Brain (organoid and tissue), 16 donors: ENCODE measurements at places on chromosomes 13 and 19.
A peak's percentile ranks its signal among the peaks of the same experiment; 100 is the strongest.

- no peak for DNase-seq
Measured at GRCh38 chr19:45667620-45668341, at the start of gene GIPR. Gene GIPR (plus strand): TSS chr19:45668221. CDS start chr19:45669521, 1,300 bp downstream.

DNA sequence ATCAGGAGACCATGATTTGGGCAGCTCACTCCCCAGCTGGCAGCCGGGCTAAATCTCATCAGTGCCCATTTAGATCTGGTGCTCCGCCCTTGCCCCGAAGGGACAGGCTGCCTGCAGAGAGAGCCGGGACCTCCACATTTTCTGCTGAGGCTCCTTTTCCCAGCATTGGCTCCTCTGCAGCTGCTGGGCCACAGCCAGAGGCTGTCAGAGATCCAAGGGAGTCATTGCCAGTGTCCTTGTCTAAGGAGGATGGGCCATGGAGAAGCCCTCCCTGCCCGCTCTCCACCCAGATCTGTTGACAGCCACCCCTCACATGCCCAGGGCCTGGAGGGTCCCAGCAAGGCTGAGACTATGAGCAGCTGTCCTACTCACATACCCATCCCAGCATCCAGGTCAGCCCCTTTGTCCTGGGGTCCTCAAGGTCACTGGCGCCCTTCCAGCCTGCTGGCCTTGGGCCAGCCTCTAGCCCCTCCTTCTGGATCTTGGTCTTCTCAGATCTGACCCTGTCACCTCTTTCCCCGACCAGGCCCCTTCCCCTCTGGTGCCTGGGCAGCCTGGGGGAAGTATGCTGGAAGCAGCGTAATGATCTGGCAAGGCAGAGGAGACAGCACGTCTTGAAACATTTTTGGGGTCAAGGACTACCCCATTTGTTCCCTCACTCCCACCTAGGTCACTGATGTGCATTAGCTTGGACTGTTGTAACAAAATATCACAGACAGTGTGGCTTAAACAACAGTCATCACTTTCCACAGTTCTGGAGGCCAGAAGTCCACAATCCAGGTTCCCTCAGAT, 7.9 kb downstream of the PIN1 start:
- DNase-seq, result no peak

- no peak for DNase-seq
Measured at GRCh38 chr19:2588081-2588777, 112.3 kb downstream of the GADD45B start.

DNA sequence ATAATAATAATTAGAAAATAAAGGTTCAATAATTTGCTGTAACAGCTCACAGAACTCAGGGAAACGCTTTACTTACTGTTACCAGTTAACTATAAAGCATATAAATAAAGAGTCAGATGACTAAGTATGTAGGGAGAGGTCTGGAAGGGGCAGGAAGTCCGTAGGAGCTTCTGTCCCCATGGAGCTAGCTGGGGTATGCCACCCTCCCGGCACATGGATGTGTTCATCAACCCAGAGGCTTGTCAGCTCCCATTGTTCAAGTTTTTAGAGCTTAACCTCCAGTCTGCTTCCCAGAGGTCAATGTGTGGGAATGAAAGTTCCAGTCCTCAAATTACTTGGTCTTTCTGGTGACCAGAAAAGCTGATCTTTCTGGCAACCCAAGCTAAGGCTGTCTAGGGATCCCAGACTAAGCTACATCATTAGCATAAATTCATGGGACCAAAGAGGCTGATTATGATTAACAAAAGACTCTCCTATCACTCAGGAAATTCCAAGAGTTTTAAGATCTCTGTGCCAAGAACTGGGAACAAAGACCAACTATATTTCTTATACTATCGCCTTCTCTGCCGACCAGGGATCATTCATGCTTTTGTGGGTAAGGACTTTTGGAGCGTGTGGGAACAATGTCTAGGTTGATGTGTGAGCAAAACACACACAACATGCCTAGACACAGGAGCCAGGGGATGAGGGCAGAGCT, 31.7 kb upstream of the ZNF507 start:
- no peak for DNase-seq

GRCh38 chr13:97280478-97280877, 58.3 kb downstream of the MBNL2 start:
- no peak for DNase-seq

DNA sequence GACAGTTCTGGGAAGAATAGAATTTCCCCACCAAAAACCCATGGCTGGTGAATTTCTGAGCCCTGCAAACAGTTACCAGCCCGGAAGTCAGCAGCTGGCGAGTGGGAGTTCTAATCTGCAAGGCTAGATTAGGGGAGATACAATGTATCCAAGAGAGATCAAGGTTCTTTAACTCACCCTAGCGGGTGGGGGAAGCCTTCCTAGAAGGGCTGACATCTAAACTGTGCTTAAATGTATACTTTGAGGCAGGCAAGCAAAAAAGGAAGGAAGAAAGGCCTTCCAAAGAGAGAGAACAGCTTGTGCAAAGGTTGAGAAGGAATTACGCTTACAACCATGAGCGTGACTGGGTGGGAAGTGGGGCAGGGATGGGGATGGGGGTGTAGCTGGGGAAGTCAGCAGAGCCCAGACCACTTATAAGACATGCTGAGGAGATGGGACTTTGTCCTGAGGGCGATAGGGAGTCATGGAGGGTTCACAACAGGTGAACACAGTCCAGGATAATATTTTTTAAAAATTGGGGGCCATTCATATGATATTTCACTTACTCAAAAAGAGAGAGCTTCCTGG, 20.8 kb upstream of the ZNRF4 start:
- DNase-seq, result no peak

DNA sequence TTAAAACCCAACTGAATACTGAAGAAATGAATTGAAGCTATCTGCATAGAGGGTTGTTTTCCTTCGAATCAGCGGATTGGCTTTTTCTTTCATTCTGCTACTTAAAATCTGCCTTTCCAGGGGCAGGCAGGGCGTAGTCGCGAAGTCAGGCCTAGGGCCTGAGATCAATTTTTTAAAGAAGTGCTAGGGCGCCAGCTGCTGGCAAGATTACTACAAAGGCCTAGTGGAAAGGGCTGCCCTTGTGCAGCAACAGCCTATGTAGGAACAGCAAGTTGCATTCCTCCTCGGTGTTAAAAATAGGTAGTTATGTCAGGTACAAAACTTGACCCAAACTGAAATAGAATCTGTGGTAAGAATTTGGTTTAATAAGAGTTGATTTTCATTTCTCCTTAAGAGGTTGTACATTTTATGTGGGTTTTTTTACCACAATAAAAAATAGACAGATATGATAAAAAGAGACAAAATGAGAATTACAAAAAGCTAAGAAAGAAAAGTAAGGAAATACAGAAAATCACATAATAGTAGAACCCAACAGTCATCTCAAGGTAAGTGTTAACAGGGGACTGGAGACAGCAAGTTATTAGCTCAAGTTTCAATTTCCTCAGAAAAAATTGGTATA, 9.5 kb upstream of the URAD start:
- peak; percentile 72 for DNase-seq

DNA sequence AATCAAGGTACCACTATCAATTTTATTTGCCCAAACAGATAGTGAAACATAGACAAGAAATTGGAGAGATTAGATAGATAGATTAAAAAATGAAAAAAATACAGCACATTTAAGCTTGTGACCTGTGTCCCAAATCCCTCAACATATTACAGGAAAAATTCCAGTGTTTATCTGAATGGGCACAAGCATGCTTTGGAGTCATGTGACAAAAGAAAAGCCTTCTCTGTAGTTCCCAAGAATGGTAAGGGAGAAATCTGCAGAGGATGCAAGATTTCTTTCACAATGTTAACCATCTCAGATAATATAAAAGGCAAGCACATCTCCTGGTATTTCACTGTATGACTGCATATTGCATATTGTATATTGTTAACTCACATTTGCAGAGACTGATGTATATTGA, 168.0 kb downstream of the PCDH9 start:
- no peak for DNase-seq

GRCh38 chr13:102913914-102914313, 68.1 kb downstream of the ERCC5 start:
- DNase-seq, result peak; percentile 92

- DNase-seq, result peak; percentile 76
Measured at GRCh38 chr19:55113570-55114039, 3.8 kb downstream of the PPP1R12C start.

GRCh38 chr19:20209051-20209450, 42.0 kb downstream of the ZNF486 start:
- DNase-seq, result no peak
